Activated CD4-positive, alpha-beta T cell treated with anti-CD3 and anti-CD28 coated beads, Interleukin-2, amount 50 U/mL, for 24 hours (primary cell): ENCODE measurements at places on chromosomes 5 and 9.

DNA sequence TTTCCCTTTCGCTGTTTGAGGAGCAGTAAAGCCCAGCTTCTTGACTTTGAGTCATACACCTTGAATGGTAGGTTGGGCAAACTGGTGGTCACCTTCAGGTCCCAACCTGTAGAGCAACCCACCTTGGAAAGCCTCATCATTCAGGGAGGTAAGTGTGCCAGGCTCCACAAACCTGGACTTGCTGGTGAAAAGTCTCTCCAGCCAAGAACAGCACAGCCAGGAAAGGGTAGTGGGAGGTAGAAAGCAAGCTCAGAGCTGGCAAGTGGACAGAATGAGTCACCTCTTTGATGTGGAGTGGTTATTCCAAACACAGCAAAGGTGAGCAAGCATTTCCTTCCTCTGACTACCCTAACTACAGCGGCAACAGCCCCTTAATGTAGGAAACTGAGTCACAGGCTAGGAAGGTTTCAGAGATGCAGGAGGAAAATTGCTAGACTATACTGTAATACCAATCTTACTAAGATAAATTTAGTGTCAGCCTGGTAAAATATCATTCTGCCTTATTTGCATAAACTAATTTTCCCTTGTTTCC lies 117.5 kb upstream of the MTAP start:
- peak; percentile 75 for DNase-seq

DNA sequence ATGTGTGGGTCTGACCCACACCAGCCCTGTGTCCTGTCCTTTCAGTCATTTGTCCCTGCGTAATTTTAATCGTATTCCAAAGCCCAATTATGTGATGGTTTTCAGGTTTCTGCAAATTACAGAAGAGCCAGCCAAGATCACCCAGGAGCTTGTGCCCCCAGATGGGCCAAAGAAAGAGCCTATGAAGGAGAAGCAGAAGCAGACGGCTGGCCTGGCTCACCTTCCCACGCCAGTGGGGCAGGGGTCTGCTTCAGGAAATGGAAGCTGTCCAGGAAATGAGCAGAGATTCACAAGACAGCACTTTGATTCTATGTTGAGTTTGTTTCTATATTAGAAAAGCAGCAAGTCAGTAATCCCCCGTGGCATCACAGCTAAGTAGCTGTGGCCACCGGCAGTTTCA lies 11.7 kb downstream of the S1PR3 start:
- DNase-seq = no peak

DNA sequence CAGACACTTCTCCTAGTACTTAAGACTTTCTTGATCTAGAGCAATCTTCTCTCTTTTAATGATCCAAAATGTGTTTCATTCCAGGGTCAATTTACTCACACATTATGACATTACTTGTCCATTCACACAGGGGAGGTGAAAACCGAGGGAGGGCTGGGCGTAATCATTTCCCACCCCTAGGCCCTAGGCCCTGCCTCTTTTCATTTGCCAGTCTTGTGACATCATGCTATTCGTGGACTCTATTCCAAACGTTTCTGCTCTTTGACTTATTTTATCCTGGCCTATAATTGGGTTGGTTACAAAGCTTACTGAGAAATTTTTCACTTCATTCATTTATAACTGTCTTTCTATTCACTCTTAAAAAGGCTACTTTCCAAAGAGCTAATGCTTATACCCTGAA lies 2.4 kb downstream of the DCAF12 start:
- no peak for DNase-seq

DNA sequence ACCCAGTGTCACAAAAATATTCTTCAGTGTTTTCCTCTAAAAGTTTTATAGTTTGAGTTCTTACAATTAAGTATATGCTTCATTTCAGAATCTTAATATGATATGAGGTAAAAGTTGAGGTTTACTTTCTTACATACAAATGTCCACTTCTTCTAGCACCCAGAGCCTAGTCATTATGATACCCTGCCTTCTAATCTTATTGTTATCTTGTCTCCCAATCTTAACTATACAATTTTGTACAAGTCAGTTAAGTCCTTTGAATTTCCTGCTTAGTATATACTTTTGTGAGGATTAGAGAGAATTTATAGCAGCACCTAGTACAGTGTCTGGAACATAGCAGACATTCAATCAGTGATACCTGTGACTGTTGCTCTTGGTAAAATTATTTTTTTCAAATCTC lies 29.3 kb downstream of the RAD50 start:
- DNase-seq = no peak

DNA sequence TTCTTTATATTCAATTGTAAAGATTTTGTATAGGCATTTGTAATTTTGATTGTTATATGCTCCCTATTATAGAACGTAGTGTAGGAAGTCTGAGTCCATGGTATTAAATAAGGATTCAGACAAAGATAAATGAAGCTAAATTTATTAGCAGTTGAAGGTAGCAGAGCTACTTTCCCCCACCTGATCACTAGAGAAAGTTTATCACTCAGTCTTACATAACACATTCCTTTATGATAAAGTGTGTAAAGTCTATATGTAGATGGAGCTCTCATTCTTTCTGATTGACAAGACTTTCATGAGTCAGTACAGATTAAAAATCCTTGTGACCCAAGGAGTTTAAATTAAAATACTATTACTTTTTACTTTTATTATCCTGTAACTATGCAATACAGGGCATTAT lies 2.3 kb upstream of the MIER3 start:
- DNase-seq = no peak

DNA sequence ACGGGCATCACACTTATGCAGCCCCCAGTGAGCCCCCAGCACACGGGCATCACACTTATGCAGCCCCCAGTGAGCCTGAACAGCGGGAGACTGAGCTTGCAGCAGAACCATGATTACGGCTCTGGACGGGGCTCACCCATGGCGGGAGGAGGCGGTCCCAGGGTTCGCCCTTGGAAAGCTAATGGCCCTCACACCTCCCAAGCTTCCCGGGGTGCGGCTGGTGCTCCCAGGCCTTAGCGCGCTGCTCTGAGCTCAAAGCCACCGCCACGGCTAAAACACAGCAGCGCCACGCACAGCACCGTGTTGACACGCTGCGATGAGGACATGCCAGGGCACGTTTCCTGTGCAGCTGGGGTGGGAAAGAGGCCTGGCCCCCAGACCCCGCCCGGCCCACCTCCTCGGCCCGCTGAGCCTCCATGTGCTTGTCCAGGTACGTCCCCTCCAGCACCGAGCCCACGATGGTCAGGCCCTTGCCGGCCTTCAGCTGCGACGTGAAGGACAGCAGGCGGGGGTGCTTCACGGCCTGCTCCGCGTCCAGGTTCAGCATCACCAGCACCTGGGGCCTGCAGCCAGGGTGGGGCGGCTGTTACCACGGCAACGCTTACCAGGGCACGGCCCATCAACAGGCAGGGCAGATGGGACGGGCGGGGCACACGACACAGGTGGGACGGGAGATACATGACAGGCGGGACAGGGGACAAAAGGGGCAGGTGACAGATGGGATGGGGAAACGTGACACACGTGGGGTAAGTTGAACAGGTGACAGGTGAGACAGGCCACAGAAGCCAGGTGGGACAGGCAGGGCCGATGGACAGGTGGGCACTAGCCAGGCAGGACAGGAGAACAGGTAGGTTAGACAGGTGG lies 38.4 kb downstream of the SLC12A7 start:
- no peak for DNase-seq

DNA sequence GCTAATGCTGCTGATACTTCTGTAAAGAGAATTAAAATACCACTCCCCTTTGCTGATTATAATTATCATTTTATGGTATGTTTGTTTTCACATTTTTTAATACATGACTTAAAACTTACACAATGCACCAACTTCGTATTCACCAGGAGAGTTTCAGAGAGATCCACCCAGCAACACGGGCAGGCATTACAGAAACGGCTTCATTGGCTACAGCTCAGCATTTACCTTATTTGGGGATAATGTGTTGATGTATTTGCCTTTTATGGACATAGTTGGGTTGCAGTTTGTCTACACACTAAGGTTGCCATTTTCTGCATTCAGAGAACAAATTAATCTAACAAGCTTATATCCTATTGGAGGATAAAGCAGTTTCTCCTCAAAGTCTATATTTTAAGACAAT lies 423.6 kb downstream of the PRDM9 start:
- no peak for DNase-seq

DNA sequence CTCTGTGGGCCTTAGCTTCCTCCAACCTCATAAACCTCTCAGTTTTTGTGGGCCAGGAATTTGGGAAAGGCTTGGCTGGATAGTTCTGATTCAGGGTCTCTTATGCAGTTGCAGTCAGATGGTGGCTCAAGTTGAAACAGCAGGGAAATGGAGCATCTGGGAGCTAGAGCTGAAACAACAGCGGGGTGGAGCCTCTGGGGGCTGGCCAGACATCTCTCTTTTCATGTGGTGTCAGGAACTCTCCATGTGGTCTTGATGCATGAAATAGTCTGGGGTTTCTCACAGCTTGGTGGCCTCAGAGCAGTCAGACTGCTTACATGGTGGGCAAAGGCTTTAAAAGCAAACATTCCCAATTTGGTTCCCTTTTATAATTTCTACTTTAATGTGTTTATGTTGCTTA lies 13.5 kb downstream of the ZNF346 start:
- no peak for DNase-seq
